Adipocyte (in vitro differentiated cells): ENCODE measurements at places on chromosomes 7 and 10.
A peak's percentile ranks its signal among the peaks of the same experiment; 100 is the strongest.

DNA sequence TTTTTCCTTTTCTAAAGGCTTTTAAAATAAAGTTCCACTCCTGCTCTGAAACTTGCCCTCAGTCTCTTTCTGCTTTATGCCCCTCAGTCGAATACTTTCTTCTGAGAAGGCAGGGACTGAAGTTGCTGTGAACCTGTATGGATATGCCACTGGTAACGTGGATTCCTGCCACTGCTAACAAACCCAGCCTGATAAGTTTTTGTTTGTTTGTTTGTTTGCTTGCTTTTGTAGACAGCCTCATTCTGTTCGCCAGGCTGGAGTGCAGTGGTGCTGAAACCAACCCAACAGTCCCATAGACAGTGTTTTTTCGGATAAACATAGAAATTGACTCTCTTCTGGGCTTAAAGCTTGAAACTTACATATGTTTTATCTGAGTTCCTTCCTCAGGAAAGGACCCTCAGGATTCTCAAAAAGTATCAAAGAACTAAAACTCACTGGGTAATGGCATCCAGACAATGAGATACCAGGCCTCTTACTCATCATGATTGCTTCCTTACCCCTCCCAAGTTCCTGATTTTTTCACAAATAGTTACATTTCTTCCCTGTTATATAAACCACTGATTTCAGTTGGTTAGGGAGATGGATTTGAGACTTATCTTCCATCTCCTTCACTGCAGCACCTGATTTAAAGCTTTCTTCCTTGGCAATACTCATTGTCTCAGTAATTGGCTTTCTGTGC, 273.6 kb downstream of the SDHAF3 start:
- DNase-seq: no peak

DNA sequence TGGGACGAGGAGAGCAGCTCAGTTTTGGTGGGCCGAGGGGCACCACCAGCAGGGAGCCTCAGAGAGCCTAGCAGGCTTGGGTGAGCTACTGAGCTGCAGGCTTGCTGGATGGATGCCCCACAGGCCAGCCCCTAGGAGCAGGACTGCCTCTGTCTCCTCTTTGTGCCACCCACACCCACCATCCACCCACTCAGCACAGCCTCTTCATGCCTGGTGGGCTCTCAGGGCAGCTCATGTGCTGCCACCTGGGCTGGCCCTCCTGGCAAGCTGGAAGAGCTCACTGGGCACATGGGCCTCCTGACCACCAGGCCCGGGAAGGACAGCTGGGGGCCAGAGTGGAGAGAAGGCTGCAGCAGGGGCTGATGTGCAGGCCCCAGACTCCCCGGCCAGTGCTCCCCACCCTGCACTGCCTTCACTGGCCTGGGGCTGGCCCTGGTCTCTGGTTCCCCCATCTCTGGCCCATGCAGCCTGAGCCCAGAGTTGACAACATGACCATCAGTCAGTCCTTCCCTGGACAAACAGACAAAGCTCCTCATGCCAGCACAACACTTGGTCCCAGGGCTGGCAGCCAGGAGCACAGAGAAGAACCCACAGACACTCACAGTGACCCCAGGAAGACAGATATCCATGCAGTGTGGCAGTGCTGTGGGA, 8.2 kb downstream of the RASGEF1A start:
- no peak for DNase-seq

GRCh38 chr10:68364101-68364886, 31.6 kb upstream of the PBLD start:
- no peak for DNase-seq

DNA sequence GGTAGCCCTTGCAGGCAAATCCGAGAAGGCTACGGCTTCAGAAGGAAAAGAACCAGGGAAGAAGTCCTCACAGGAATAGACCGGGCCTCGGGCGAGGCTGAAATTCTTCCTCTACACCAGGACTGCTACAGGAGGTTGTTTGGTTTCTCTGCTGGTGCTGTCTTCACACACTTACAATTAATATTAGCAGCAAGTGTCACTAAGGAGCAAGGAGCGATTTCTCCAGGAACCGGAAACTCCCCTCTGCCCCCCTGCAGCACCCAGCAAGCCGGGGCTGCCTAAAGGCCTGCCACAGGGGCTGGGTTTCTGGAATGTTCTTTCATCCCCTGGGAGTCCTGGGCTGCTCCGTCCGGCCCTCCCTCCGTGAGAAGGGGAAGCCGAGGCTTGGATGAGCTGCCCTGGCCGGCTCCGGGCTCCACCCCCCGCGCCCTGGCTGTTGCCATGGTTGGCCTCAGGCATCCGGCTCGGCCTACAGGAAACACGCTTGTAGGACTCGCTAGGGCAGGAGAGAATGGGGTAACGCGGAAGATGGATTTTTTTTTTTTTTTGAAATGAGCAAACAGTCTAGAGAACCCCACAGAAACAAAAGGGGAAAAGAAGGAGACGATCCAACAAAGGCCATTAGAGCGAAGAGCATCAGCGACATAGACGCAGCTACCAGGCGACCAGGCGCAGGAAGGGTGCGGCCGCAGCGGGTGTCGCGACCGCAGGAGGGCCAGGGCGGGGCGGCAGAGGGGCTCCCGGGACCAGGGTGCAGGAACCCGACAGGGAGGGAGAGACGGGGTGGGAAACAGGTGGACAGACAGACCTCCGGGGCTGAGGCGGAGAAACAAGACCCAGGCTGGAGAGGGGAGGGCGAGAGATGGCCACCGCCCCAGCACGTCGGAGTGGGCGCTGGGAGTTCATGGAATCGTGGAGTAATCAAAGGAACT, 33.0 kb downstream of the EN2 start:
- DNase-seq: no peak

GRCh38 chr10:29849126-29849833, 210.1 kb downstream of the JCAD start:
- peak; percentile 76 for DNase-seq

DNA sequence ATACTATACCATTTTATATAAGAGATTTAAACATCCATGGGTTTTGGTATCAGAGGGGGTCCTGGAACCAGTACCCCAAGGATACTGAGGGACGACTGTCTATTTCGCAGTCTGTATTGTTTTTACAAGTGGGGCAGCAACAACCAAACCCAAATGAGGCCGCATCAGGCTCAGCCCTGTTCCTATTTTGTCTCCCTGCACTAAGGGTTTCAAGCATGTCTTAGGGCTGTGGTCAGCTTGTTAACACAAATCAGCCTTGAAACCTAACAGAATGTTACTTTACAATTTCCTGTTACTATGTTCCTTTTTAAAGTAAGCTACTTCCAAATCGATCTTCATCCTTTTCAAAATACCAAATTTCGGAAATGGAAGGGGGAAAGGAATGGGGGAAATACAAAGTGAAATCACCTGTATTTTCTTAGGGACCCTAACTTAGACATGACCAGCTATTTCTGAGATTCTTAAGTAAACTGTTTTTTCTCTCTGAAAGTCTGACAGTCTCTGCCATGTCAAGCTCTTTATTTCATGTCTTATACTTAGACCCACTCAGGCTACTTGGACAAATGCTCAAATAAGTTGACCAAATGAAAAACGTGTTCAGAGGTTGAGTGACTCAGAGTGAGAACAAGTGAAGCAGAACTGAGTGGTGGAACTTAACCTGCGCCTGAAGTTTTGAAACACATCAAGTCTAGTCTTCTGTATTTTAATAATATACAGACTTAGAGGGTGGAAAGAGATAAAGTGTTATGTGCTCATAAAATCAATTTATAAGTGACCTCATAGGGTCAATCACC, 75.8 kb downstream of the C1GALT1 start:
- peak; percentile 42 for DNase-seq

DNA sequence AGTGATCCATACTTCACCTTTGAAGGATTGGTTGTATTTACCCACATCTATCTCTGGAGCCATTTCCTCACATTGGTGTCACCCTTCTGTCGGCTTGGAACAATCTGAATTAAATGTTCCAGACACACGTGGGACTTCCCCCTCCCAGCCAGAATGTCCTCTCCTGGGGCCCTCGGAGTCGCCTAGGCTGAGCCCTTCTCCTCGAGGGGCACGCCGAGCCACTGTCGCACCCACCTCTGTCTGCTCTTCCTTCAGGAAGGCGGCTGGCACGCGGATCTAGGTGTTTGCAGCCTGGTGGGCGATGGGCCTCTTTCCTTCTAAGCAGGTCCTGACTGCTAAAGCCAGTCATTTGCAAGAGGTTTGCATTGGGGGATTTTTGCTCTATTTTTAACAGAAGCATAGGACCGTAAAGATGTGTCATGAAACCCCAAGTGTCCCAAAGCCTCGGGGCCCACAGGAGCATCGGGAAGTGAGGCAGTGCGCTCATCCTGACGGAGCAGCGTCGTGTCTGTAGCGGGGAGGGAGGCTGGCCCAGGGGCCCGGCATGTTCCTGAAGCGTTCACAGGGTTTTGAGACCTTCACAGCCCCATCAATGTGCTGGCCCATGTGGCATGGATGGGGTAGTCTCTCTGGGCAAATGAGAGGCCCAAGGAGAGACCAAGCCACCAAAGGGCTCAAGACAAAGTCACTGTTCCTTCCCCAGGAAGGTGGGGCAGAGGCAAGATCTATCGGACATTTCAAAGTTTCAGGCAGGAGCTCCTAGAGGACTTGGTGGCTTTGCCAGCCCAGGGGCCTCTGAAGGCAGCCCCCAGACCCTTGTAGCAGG, 86.7 kb downstream of the RGS10 start:
- DNase-seq: no peak

- DNase-seq: peak; percentile 27
These were observed 1.3 kb downstream of the SP8 start for GRCh38 chr7:20785157-20786048.

DNA sequence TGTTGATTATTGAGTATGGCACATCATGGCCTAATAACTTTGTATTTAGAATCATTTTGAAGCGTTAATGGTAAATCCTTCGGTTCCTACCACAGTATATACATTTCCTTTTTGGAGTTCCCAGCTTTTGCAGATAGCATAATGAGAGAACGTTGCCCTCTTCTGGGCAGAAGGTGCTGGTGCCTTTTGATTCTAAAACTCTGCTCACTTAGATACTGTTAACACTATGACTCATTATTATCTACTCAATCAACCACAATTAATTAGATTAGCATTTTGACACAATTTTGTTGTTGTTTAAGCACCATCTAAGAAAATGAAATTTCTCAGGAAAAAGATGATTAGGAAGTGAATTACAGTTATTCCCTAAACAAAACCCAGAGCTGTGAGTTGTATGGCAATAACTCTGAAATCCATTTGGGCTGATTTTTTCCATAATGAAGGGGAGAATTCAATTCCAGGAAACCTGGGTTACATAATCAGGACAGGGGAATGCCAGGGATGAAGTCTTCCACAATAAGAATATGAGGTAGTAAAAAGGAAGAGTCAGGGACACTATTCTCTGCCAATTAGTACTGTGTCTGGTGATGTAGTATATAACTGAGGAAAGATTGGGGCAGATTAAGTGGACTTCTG, 11.5 kb upstream of the DLD start:
- peak; percentile 77 for DNase-seq

- peak; percentile 52 for DNase-seq
These were observed 6.3 kb downstream of the TPST1 start for GRCh38 chr7:66211429-66211828.
